Spleen (tissue), 13 donors: ENCODE measurements at places on chromosomes 2 and 18. TPM values are rescaled to one million over a fixed set of nuclear protein-coding genes. Genes with fewer than 3 reads are reported as not detected.

PLGLB2 gene
- 3.2 TPM for total RNA-seq

RAB6D gene
- not detected for total RNA-seq

GRCh38 chr2:196130039-196130825 lies 41.1 kb downstream of the STK17B start:
- no peak for DNase-seq
- H3K27ac ChIP-seq = no peak overlapping the region
- no peaks in the 10 kb centered on the region for H3K27me3 ChIP-seq
- peaks cover 3% of the 10 kb centered on the region for H3K4me1 ChIP-seq

GRCh38 chr18:21215490-21215889 lies 26.5 kb upstream of the GREB1L start:
- H3K27ac ChIP-seq = no peak overlapping the region
- no peak overlapping the region for H3K4me3 ChIP-seq
- H3K4me1 ChIP-seq = no peaks in the 10 kb centered on the region
- no peaks in the 10 kb centered on the region for H3K27me3 ChIP-seq
- DNase-seq = no peak
- H3K36me3 ChIP-seq = no peaks in the 10 kb centered on the region

DNA sequence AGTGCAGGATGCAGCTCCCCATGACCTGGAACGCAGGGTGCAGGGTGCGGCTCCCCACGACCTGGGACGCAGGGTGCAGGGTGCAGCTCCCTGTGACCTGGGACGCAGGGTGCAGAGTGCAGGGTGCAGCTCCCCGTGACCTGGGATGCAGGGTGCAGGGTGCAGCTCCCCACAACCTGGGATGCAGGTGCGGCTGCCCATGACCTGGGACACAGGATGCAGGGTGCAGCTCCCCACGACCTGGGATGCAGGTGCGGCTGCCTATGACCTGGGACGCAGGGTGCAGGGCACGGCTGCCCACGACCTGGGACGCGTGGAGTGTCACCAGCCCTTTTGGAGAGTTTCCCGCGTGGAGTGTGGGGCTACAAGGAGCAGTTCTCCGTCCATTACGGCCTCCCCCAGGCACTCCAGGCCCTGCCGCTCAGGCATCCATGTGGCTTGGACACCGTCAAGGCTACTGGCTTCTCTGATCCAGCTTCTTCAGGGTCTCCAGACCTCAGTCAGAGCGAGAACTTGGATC lies 38.7 kb downstream of the PXDN start:
- peaks cover 4% of the 10 kb centered on the region for H3K4me1 ChIP-seq
- no peak overlapping the region for H3K27ac ChIP-seq
- H3K36me3 ChIP-seq = no peaks in the 10 kb centered on the region
- no peaks in the 10 kb centered on the region for H3K27me3 ChIP-seq
- DNase-seq = no peak

DNA sequence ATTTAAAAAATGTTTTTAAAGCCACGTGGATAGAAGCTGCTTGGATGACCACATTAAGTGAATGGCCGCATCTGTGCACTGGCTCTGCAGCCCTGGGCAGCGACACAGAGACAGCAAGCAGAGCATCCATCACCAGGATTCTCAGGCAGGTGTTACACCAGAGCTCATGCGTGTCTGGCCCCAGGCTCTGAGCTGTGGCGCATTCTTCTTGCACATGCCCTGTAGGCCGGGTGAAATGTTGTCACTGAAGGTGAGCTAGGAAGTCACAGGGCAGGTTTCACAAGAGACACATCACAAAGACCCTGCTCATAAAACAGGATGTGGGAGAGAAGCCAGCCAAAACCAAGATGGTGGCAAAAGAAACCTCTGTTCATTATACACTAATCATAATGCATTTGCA lies 8.4 kb upstream of the PXDN start:
- H3K4me3 ChIP-seq = no peak overlapping the region
- no peak for DNase-seq
- no peaks in the 10 kb centered on the region for H3K36me3 ChIP-seq
- peaks cover 70% of the 10 kb centered on the region for H3K27me3 ChIP-seq
- no peak overlapping the region for H3K27ac ChIP-seq
- no peaks in the 10 kb centered on the region for H3K4me1 ChIP-seq

DNA sequence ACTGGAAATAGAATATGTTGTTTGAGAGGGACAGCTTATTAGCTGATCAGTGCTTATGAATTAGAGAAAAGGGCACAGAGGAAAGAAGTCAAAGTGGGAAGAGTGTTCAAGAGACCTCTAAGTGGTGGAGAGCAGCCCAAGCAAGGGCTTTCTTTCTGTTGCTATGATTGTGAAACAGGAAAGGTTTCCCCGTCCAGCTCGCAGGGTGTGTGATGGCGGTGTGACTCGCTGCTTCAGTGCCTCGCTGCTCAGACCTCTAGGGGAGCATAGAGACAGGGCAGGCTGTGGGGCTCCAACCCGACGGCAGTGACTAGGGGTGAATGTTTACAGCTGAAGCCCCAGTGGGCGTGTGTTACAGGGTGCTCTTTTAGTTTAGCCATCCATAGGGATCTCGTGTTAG lies 166.5 kb upstream of the COPS8 start:
- DNase-seq = no peak
- no peak overlapping the region for H3K27ac ChIP-seq
- H3K4me1 ChIP-seq = peaks cover 14% of the 10 kb centered on the region
- H3K27me3 ChIP-seq = no peaks in the 10 kb centered on the region
- no peaks in the 10 kb centered on the region for H3K36me3 ChIP-seq

GRCh38 chr2:33791625-33792024 lies 192.5 kb upstream of the FAM98A start:
- H3K27me3 ChIP-seq = no peaks in the 10 kb centered on the region
- H3K36me3 ChIP-seq = no peaks in the 10 kb centered on the region
- no peak overlapping the region for H3K27ac ChIP-seq
- H3K4me3 ChIP-seq = no peak overlapping the region
- H3K4me1 ChIP-seq = no peaks in the 10 kb centered on the region
- DNase-seq = no peak
